ENCODE measurements at places on chromosomes 5 and 9. TPM values are rescaled to one million over a fixed set of nuclear protein-coding genes. Genes with fewer than 3 reads are reported as not detected.
A peak's percentile ranks its signal among the peaks of the same experiment; 100 is the strongest.

GRCh38 chr5:143030349-143030748 lies 260.2 kb downstream of the ARHGAP26 start:
- no peaks in the 10 kb centered on the region for H3K4me1 ChIP-seq
- DNase-seq = no peak
- no peak overlapping the region for H3K27ac ChIP-seq
- H3K4me3 ChIP-seq = no peak overlapping the region
- H3K36me3 ChIP-seq = peaks cover 2% of the 10 kb centered on the region

DNA sequence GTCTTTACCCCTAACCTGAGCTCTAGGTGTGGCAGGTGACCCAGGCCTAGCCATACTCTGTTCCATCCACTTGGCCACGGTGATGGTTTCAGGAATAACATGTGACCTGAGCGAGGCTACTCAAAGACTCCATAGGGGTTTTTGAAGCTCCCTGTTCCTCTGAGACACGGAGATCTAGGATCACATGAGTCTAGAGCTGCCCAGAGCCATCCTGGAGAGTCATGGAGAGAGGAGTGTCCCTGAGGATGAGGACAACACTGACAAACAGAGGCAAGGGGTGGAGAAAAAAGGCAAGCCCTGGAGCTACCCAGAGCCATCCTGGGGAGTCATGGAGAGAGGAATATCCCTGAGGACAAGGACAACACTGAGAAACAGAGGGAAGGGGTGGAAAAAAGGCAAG lies 29.5 kb upstream of the PCA3 start:
- no peak overlapping the region for H3K27ac ChIP-seq
- H3K4me1 ChIP-seq = no peaks in the 10 kb centered on the region
- H3K27me3 ChIP-seq = no peaks in the 10 kb centered on the region
- no peaks in the 10 kb centered on the region for H3K36me3 ChIP-seq

- no peak overlapping the region for H3K27ac ChIP-seq
- no peak for DNase-seq
- peaks cover 15% of the 10 kb centered on the region for H3K36me3 ChIP-seq
- H3K4me1 ChIP-seq = peaks cover 3% of the 10 kb centered on the region
Measured at GRCh38 chr5:54206580-54207229, 103.7 kb downstream of the ARL15 start.

DNA sequence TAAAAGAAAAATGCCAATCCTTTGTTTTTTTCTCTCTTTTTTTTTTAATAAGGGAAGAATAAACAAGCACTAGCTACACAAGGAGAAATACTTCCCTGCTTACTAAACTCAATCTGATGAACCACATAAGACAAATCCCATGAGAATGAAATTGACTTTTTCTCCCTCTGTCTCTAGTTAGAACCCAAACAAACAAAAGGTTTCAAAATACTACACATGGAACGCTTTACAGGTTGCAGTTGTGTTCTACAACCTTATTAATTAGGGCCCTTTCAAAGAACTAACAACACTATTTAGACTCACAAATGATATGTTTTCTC lies 124.5 kb downstream of the PDE4D start:
- no peaks in the 10 kb centered on the region for H3K36me3 ChIP-seq
- no peak overlapping the region for H3K27ac ChIP-seq
- DNase-seq = no peak
- H3K4me3 ChIP-seq = peak overlapping the region; percentile 66
- H3K4me1 ChIP-seq = peaks cover 2% of the 10 kb centered on the region
- peaks cover 8% of the 10 kb centered on the region for H3K27me3 ChIP-seq

DNA sequence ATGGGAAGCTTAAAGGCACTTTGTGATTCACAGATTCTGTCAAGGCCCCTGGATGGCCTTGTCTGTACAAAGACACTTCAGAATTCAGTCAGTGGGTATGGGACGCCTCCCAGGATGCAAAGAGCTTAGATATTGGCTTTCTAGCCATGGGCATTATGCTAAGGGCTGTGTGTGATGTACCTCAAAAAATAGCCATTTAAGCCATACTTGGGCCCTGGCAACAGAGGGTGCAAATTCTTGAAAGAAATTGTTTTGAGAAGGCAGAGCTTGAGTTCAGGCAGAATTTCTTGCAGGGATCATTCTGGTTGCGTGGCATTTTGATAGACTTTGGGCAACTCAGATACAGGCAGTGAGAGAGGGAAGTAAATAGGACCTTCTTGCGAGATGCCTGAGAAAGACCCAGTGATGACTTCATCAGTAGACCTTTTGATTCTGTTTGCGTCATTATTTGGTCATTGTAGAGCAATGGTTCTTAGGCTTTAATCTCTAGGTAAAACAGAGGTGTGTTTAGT lies 3.9 kb downstream of the CYFIP2 start:
- no peak overlapping the region for H3K4me3 ChIP-seq
- H3K27ac ChIP-seq = no peak overlapping the region
- H3K36me3 ChIP-seq = peaks cover 2% of the 10 kb centered on the region
- no peaks in the 10 kb centered on the region for H3K27me3 ChIP-seq

DNA sequence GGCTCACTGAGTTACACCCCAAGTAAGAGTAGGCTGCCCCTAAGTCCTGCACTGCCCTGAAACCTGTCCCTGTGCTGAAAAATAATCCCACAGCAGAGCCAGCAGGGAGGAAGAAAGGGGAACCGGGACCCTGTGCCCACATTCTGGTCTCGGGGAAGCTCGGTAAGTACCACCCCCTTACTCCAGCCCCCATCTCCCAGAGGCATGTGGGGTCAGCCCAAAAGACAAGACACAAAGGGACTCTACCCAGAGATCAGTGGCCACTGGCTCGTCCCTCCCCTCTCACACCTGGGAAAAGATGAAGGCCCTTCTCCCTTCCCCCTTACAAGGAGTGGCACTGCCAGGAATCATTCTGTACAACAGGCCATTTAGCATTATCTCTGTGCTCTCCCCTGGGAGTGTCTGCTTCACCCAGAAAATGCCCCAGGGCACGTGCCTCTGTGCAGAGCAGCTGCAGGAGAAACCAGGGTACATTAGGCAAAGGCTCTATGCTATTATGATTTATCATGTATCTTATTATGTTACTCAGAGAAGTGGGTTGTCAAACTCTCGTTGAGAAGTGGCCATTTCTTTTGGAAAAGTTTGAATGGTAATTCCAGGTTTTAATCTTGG lies 71.3 kb downstream of the NDFIP1 start:
- DNase-seq = no peak
- peaks cover 3% of the 10 kb centered on the region for H3K4me1 ChIP-seq
- no peak overlapping the region for H3K27ac ChIP-seq
- no peaks in the 10 kb centered on the region for H3K27me3 ChIP-seq
- no peaks in the 10 kb centered on the region for H3K36me3 ChIP-seq

Gene ZNF300
- total RNA-seq = 8.8 TPM

DNA sequence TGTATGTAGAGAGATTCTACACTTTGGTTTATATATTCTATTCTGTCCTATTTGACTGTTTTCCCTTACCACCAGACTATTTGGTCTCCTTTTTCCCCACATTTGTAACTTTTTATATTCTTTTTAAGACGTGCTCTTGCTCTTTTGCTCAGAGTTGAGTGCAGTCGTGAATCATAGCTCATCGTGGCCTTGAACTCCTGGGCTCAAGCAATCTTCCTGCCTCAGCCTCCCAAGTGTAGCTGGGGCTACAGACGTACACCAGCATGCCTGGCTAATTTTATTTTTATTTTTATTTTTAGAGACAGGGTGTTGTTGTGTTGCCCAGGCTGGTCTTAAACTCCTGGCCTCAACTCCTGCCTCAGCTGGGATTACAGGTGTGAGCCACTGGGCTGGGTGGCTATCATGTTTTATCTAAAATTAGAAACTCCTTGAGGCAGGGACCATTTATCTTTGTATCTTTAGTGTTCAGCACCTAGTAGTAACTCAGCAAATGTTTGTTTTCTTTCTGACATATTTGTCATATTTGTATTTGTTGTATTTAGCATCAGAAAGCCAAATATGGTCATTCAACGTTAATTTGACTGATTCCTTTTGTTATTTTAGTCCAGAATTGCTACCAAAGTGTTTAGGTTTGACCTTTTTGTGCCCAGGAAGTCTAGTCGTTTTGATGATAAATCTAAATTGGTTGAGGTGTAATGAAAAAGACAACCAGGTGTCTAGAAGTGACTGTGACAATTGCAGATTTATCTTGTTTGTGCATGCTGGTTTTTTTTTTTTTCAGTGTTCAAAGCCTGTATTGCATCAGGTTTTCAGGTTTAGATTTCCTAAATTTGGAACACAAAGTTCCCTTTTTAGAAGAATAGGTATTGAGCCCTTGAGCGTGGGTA lies 44.3 kb downstream of the ERBIN start:
- peaks cover 20% of the 10 kb centered on the region for H3K36me3 ChIP-seq
- H3K27me3 ChIP-seq = no peaks in the 10 kb centered on the region
- no peak overlapping the region for H3K27ac ChIP-seq
- no peaks in the 10 kb centered on the region for H3K4me1 ChIP-seq

Gene PCDHGB2
- 3.8 TPM for total RNA-seq

Gene ENC1
- total RNA-seq = 14.4 TPM

DNA sequence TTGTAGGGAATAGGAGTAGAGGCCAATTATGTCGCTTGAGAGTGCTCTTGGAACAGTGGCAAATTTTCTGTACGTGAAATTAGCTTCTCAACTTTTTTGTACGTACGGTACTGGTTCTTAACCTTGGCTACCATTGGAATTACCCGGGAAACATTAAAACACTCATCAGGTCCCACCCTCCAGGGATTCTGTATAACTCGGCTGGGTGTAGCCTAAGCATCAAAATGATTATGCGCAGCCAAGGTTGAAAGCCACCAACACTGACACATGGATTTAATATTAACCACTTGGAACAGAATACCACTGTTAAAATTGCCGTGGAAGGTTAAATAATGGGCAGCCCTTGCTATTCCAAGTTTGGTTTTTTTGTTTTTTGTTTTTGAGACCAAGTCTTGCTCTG lies 17.4 kb downstream of the DNAJA1 start:
- H3K27ac ChIP-seq = no peak overlapping the region
- DNase-seq = no peak
- H3K27me3 ChIP-seq = no peaks in the 10 kb centered on the region

GRCh38 chr9:38652044-38652443 lies 31.6 kb upstream of the ANKRD18A start:
- no peaks in the 10 kb centered on the region for H3K4me1 ChIP-seq
- H3K27ac ChIP-seq = no peak overlapping the region
- H3K27me3 ChIP-seq = no peaks in the 10 kb centered on the region

Gene EXD3
- total RNA-seq = 15.3 TPM

- H3K27ac ChIP-seq = no peak overlapping the region
- no peak overlapping the region for H3K4me3 ChIP-seq
- no peaks in the 10 kb centered on the region for H3K27me3 ChIP-seq
- DNase-seq = no peak
- peaks cover 10% of the 10 kb centered on the region for H3K4me1 ChIP-seq
Measured at GRCh38 chr9:117374076-117374725, 40.7 kb downstream of the ASTN2 start.

DNA sequence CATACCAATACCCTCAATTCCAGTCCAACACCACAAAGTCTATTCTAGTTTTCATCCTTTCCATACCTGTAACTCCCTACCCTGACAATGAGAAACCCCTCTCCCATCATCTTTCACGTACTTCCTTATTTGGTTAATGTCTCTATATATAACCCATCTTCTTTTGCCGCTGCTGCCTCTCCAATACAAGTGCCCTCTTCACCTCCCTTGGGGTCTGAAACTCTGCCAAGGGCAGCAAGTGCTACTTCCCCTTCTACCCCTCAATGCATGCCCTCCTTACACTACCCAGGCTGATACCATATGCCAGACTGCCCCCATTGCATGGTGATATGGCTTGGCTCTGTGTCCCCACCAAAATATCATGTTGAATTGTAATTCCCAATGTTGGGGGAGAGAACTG lies 24.4 kb upstream of the SMIM15 start:
- H3K27ac ChIP-seq = no peak overlapping the region
- H3K36me3 ChIP-seq = no peaks in the 10 kb centered on the region
- peaks cover 5% of the 10 kb centered on the region for H3K4me1 ChIP-seq
- no peak for DNase-seq
- H3K27me3 ChIP-seq = no peaks in the 10 kb centered on the region

DNA sequence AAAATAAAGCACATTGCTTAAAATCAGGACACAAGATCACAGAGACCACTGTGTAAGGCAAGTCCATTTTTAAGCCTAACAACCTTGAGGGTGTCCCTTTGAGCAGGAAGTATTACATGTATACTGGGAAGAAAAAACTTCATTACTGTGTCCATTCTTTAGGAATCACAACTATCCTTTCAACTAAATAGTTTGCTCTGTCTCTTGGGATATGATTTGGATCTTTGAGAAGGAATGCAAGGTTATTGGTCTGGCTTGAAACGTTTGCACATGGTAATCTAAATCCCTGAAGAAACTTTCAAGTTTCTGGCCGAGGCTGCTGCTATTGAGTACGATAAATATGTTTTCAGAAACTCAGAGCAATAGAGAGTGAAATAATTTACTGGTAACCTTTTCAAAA lies 923.0 kb upstream of the SEMA6A start:
- H3K27ac ChIP-seq = no peak overlapping the region
- no peak overlapping the region for H3K4me3 ChIP-seq
- DNase-seq = no peak
- no peaks in the 10 kb centered on the region for H3K27me3 ChIP-seq

GRCh38 chr5:36743891-36744772 lies 132.4 kb upstream of the NIPBL start:
- H3K27me3 ChIP-seq = no peaks in the 10 kb centered on the region
- peak overlapping the region; percentile 84 for H3K4me3 ChIP-seq
- H3K36me3 ChIP-seq = no peaks in the 10 kb centered on the region
- peak; percentile 90 for DNase-seq
- H3K27ac ChIP-seq = no peak overlapping the region

GRCh38 chr9:4830699-4831098 lies 38.0 kb downstream of the RCL1 start:
- H3K4me3 ChIP-seq = no peak overlapping the region
- no peak overlapping the region for H3K27ac ChIP-seq
- no peak for DNase-seq
- H3K27me3 ChIP-seq = no peaks in the 10 kb centered on the region
